NK-92 treated with Interleukin-12 subunit alpha and Interleukin-12 subunit beta, amount 100 ng/mL, for 24 hours (cell line): ENCODE measurements at places on chromosomes 5 and 9.

- no peak for DNase-seq
Measured at GRCh38 chr5:133361922-133362321, 250.4 kb downstream of the FSTL4 start.

GRCh38 chr5:14472986-14473567 is 108.5 kb upstream of the OTULINL start:
- no peak for DNase-seq

- DNase-seq: no peak
Measured at GRCh38 chr5:110879675-110880074, 140.9 kb downstream of the SLC25A46 start.

- no peak for DNase-seq
Measured at GRCh38 chr9:136726631-136727191, 14.3 kb downstream of the DIPK1B start.

DNA sequence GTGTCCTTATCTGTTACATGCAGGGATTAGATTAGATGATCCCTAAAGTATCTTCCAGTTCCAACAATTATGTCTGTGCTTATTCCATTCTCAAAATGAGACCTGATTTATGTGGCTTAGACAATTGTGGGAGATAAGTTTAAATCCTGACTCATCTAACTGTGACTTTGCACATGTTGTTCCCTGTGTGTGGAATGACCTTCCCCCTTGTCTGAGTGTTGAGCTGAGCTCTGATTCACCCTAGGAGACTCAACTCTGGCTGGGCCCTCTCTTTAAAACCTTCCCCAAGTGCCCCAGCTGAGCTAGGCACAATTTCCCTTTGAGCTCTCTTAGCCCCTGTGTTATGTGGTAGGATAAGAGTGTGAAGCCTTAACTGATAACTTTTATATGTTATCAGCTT is 118.9 kb upstream of the ELL2 start:
- DNase-seq: no peak

GRCh38 chr9:6229619-6230018 is 14.0 kb downstream of the IL33 start:
- DNase-seq: no peak

DNA sequence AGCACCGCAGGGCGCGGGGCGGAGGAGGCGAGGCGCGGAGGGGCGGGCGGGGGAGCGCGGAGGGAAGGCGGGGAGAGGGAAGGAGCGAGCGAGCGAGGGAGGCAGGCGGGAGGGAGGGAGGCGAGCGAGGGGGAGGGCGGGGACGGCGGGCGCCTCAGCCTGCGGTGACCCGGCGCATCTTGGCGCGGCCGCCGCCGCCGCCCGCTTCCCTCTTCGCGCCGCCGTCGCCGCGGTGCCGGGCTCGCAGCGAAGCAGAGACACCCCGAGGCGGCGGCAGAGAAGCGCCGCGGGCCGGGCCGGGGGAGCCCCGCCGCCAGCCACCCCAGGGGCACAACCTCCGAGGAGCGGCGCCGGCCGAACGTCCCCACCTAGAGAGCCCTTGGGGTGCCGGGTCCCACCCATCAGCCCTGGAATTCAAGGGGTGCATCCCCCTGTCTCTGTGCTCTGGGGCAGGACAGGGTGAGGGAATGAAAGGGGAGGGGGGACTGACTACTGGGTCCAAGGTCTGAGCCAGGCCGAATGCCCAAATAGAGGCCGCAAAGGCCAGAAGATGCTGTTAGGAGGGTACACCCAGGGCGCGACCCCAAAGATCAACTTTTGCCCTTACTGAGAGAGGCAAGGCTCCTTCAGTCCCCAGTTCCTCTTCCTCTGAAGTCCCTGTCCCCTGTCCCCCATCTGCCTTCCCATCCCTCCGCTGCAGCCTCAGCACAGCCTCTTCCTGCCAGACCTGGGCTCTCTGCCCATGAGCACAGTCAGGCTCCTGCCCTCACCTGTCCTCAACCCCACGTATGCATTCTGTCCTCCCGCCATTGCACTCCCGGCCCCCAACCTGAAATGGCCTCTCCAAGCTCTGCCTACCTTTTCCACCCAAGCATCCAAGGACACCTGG is at the start of gene ADAMTS2:
Gene ADAMTS2, minus strand, starts transcription at position 29 of the 889 bp plus-strand sequence. CDS start 133 bp downstream, outside the sequence.
- no peak for DNase-seq

DNA sequence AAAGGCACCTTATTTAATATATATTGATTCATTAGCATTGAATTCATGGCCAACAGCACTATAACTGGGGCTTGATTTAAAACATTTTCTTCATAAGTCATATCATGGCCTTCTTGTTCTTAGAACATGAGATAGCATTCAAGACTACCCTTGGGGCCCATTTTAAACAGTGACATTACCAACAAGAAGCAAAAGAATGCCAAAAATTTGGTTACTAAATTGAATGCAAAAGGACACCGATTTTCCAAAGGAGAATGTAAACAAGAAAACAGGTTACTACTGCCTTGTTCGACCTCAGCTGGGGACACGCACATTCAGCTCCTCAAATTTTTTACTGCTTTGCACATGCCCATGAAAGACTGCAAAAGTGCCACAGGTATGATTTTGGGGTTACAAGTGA is 219.4 kb upstream of the TLE4 start:
- no peak for DNase-seq

- no peak for DNase-seq
Measured at GRCh38 chr5:178281331-178281730, 48.7 kb upstream of the PHYKPL start.
